ENCODE measurements at places on chromosomes 4 and X.

GRCh38 chrX:115534383-115534782, 26.6 kb upstream of the PLS3 start:
- no peak for DNase-seq

DNA sequence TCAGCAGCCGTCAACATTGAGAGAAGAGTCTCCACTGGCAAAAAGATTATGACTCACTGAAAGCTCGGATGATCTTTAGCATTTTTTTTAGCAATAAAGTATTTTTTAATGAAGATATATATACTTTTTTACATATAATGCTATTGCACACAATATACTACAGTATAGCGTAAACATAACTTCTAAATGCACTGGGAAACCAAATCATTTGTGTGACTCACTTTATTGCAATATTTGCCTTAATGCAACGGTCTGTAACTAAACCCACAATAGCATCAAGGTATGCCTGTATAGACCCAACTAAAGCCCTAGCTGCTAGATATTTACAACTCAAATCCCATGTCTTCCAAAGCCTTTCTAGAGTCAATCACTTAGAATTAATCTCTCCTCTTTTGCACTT, 52.3 kb upstream of the EDNRA start:
- DNase-seq, result no peak

GRCh38 chrX:74925225-74926088, at the start of gene NEXMIF:
NEXMIF (minus strand) TSS chrX:74925452.
- DNase-seq, result no peak

GRCh38 chrX:139559383-139560042, 29.0 kb downstream of the F9 start:
- no peak for DNase-seq

DNA sequence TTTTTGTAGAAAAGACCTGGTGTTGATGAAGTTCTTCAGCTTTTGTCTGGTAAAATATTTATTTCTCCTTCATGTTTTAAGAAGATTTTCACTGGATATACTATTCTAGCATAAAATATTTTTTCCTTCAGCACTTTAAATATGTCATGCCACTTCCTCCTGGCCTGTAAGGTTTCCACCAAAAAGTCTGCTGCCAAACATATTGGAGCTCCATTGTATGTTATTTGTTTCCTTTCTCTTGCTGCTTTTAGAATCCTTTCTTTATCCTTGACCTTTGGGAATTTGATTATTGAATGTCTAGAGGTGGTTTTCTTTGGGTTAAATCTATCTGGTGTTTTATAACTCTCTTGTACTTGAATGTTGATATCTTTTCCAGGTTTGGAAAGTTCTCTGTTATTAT, 35.6 kb upstream of the NMU start:
- DNase-seq, result no peak

GRCh38 chrX:110145854-110146253, 142.9 kb downstream of the TMEM164 start:
- no peak for DNase-seq

DNA sequence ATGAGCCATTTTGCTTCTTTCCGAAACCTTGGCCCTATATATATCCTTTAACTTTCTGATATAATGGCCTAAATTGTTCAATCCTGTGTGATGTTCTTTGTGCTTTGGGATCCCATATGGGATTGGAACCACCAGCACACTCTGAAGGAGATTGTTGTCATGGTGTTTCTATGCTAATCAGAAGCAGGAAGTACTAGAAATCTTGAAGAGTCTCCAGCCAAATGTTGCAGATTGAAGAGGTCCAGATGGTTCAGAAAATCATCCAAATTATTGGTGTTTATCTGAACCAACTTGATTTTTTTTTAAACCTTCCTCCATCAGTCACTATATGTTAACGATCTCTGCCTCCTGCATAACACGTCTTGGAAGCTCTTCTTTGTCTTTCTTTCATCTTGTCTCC, 72.8 kb downstream of the KIT start:
- no peak for DNase-seq

GRCh38 chr4:98838977-98839618, 89.8 kb downstream of the EIF4E start:
- no peak for DNase-seq

GRCh38 chr4:89171176-89171805, 60.0 kb downstream of the TIGD2 start:
- no peak for DNase-seq

DNA sequence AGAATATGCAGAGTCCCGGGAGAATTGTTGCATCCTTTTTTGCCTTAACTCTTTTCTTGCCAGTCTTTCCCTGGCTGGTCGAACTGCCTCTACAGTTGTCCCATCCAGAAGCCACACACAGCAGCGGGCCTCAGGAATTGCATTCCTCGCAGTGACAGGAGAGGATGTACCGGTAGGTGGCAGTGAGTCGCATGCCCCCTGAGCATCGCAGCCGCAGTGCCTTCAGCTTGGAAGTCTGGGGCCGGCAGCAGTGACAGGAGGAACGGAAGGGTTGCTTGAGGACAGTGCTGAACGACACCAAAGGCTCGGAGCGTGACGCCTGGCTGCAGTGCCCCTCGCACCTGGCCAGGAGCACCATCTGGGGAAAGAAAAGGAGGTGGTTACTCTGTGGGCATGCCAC, 23.5 kb downstream of the NDP start:
- no peak for DNase-seq

- no peak for DNase-seq
These were observed 365.8 kb upstream of the PITX2 start for GRCh38 chr4:110988722-110989121.

- DNase-seq, result no peak
These were observed 33.5 kb downstream of the TAF7L start for GRCh38 chrX:101257448-101258258.

DNA sequence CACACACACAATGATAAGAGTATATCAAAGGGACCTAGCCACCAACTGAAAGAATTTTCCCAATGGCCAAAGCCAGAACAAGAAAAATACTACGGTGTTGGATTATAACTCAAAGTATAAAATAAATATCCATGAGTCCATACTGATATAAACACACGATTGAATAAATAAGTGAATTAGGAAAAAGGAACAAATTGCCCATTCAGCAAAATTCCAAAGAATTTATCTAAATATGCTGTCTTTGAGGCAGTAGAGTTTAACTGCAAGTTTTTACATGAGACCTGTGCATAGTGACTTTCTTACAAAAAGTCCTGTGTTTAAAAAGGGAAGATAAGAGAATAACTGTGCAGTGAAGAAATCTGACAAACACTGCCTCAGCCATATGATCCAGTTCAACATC, 278.8 kb upstream of the PPARGC1A start:
- DNase-seq, result no peak

DNA sequence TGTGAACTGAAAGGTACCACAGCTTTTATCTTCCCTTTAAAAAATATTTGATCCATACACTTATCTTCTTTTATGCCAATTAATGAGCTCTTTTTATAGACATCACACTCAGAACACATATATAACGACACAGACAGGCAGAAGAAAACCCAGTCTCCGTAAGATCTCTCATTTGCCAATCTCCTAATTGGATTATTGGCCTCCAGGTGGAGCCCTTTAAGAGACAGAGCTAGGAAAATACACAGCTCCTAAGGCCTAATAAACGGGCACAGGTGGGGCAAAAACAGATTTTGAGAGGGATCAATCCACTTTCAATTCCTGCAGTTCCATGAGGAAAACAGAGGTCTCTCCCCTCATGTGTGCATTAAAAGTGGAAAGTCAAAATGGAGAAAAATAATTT, 1495.4 kb downstream of the RPA4 start:
- DNase-seq, result no peak

DNA sequence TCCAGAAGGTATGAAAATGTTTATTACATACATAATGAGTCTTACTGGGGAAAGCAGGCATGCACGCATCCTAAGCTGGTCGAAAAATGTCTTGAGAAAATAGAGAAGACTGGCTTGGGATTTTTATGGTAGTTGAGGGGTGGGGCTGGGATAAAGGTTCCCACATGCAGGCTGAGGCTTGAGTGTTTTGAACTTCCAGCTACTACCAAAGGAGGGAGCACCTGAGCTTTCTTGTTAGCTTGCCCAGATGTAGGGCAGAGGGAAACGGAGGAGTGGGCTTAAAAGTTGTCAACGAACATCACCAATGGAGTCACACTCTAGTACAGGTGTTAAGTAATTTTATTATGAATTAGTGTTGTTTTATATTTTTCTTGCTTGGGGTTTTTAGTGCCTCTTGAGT, 39.6 kb upstream of the SRPX start:
- no peak for DNase-seq

- no peak for DNase-seq
These were observed 281.3 kb downstream of the C4orf33 start for GRCh38 chr4:129377131-129377845.

DNA sequence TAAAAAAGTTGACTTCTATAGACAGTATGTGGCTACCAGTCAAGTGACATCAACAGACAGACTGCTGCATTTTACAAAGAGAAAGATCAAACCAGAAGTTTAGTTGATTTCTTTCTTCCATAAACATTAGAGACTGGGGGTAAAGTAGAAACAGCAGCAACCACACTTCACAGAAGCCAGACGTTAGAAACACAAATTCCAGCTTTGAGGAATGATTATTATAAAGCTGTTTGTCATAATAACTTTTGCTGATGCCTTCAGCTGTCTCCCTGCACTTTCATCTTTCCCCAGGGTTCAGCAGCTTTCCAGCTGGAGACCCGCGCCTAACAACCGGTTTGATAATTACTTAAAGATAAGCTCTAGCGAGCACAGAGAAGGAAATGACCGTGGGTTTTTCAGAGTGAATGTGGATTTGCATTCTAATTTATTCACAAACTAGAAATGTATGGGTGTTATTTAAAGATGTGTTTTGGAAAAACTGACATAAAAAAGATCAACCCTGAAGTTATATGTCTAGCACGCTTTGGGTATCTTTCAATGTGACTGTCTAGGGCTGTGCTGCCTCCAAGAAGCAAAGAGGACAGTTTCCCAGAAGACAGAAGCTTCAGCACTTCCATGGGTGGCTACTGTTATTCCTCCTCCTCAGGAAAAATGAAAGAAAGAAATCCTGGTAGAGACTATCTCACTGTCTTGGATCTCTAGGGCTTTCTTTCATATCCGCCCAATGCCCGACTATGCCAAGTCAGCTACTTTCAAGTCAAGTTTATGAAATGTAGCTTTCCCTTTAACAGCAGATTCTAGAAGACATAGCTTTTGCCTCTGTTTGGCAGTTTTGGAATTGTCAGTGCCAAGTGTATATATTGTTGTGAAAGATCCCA, 15.0 kb upstream of the ENAM start:
- DNase-seq, result no peak

GRCh38 chrX:9519546-9520216, 54.8 kb downstream of the TBL1X start:
- no peak for DNase-seq

- no peak for DNase-seq
These were observed 47.2 kb upstream of the HS3ST1 start for GRCh38 chr4:11475871-11476270.

DNA sequence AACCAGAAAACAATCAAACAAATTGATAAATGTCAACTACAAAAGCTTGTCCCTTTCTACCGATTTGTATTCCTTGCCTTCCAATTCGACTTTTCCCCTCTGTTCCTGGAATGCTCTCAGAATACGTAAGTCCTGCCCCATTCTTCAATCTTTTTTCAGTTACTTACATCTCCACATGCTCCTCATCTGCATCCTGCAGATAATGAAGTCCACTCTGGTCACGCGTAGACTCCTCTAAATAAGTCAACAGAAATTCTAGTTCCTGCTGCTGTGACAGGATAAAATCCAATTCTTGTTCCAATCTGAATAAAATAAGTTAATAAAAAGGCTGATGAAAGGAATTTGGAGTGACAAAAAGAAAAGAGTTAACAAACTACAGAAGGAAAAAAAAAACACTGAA, 34.4 kb upstream of the RBM41 start:
- no peak for DNase-seq

DNA sequence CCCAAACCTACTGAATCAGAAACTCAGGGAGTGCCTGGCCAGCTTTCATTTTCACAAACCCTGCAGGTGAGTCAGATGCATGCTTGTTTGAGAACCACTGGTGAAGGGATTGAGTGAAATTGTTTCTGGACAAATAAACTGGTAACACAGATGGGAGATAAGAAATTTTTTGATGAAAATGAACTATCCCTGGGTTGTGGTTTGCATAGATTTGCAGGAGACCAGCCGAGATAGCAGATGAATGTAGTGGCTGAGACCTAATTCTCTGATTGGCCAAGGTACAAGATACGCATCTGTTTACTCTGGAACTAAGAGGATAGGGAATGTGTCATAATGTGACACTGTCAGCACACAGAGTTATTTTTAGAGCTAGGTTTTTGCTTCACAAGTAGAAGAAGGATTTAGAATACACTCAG, 117.8 kb upstream of the NOCT start:
- DNase-seq, result no peak

DNA sequence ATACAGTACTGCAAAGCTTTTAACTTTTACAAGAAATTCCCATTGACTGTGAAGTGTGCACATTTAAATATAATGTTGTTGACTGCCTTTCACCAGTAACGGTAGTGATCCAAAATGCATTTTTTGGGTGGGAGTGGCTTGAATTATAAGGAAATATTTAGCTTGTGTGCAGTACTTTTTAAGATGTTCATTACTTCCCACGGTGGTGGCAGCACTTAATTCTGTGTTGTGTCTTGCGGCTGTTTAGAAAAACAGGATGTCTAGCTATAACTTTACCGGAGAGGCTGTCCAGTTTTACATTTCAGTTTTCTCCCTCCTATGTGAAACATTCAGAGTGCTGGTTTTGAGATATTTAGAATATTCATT, 1.7 kb downstream of the TMEM131L start:
- DNase-seq, result no peak

GRCh38 chr4:169236078-169236477, 34.7 kb downstream of the SH3RF1 start:
- DNase-seq, result no peak
